Stimulated activated CD4-positive, alpha-beta T cell treated with anti-CD3 and anti-CD28 coated beads, TNF-alpha, amount 100 ng/mL, for 4 hours (primary cell): ENCODE measurements at places on chromosomes 5 and 9.

DNA sequence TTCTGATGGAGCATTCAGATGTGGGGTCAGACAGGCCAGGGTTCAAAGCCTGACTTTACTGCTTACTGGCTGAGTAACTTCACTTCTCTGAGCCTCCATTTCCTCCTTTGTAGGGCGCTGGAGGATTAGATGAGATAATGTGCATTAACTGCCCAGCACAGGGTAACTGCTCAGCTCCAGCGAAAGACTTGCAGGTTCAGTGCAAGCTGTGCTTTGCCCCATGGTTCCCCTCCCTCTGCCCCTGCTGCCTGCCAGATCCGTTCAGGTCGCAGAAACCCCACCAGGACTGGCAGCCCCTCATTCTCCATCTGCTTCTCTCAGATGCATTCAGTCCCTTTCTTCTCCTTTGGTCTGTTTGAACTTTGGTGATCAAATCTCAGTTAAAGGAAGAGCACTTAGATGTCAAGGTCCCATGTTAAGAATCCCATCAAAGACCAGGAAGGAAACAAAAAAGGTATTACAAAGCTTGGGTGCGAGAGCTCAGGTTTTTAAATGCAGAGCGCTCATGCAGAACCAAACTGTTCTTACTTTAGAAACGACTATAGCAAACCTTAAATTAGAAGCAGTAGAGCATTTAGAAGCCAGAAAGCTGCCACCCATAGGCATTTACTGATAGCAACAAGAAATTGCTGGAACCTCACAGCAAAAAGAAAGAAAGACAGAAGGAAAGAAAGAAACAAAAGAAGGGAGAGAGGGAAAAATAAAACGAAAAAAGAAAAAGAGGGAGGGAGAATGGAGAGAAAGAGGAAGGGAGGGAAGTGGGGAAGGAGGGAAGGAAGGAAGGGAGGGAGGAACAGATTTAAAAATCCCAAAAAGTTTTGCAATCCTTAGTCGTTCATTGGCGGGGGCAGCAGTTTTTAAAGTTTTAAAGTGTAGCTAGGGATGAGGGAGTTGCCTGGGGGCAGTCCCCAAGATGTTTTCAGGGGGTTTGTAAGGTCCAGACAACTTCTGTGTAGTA, 23.5 kb downstream of the AFAP1L1 start:
- no peak for DNase-seq

GRCh38 chr5:91635950-91636734, 253.0 kb upstream of the ARRDC3 start:
- no peak for DNase-seq

- DNase-seq = no peak
Measured at GRCh38 chr9:126906091-126906490, 8.5 kb upstream of the RALGPS1 start.

DNA sequence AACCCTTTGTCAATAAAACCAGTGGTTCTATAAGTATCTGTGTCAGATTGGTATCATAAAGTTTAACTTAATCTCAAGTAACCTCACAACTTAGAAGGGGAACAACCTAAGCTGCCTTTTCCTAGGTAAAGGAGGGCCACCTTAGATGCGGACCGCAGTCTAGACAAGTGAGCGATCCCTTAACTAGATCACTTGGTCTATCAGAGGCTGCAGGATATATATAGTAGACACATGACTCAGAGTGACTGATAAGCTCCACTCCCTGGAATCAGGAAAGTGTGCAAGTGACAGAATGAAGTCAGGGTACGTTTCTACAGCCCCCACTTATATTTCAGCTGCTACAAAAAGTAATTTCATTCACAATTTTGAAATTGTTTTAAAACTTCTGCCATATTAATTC, 7.4 kb downstream of the REEP5 start:
- no peak for DNase-seq

GRCh38 chr5:87411973-87412629, 629 bp downstream of the CCNH start:
- no peak for DNase-seq
